ENCODE measurements at places on chromosomes 3 and 15.
A peak's percentile ranks its signal among the peaks of the same experiment; 100 is the strongest.

- no peak for DNase-seq
Measured at GRCh38 chr3:35592589-35593295, 46.6 kb upstream of the ARPP21 start.

- no peak for DNase-seq
Measured at GRCh38 chr15:27028858-27029477, 58.0 kb downstream of the GABRG3 start.

GRCh38 chr3:193794002-193794881 is 201.2 kb downstream of the OPA1 start:
- DNase-seq = no peak

- DNase-seq = no peak
Measured at GRCh38 chr3:80050826-80051601, 283.2 kb upstream of the ROBO1 start.

DNA sequence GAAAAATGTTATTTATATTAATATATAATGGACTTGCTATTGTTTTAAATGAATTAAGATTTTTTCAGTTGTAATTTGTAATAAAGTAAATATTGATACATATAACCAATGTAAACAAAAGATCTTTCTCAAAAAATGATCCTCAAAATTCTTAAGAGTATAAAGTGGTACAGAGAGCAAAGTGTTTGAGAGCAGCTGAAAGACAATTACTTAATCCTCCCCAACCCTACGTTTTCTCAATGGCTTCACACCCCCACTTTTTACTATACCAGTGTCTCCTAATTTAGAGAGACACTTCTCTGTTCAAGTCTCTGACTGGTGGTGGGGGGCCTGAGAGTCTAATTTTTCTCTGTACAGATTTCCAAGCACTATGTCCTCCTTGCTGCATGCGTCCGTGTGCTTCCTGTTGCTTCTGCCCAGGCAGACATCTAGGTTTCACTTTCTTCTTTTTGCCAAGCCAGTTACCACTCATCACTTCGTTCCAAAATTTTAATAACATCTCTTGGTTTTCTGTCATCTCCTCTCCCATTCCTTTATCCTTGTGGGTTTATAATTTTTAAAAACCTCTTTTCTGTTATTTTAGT is 276.3 kb upstream of the DNAJC19 start:
- DNase-seq = no peak

- no peak for DNase-seq
Measured at GRCh38 chr3:68210635-68211034, 556.2 kb upstream of the SUCLG2 start.

DNA sequence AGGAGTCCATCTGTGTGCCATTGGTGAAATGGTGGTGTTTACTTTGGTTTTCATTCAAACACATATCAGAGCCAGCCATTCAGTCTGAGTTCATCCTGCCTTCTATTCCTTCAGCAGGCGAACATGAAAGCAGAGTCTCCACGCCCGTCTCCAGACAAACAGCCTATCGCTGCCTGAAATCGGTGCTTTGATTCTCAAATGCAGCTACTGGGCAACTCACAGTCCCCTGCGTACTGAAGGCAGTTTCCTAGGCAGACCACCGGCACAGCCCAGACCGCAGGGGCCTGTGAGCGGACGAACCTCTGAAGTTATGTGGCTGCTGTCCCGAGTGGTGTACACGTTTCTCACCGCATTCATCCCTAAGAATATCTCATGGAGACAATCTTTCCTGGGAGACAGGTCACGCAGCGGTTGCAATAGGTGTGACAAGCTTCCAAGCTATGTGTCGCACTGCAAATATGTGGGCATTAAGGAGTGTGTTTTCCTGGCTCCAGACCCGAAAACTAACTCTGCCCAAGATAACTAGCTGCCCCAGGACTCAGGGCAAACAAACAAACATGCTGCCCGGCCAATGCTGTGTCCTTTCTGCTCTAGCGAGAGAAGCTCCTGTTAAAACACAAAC is 16.9 kb upstream of the RYR3 start:
- no peak for DNase-seq

DNA sequence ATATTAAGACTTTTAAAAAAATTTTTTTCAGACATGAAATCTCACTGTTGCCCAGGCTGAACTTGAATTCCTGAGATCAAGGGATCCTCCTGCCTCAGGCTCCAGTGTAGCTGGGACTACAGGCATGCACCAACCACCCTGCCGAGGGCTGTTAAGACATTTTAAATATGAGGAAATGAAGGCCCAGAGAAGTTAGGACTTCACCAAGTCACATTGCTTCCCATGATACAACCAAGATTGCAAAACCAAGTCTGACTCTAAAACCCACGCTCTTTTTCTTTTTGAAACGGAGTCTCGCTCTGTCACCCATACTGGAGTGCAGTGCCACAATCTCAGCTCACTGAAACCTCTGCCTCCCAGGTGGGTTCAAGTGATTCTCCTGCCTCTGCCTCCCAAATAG is 28.0 kb downstream of the PTPN9 start:
- DNase-seq = no peak

DNA sequence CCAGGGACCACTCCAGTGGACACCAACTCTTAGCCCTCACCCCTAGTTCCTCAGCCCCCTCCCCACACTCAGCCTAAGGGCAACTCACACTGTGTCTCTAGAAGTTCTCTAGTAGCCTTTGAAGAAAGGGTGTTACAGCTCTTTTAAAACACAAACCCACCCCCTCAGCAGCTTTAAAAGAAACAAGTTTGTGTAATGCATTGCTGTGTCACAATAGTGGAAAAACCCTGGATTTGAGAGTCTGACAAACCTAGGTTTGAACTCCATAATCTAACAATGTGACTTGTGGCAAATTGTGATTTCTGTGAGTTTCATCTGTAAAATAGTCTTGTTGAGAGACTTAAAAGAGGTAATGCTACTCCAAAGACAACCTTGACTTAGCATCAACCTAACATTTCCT is 54.0 kb downstream of the PLCH1 start:
- no peak for DNase-seq

GRCh38 chr3:54434756-54435155 is 312.4 kb downstream of the CACNA2D3 start:
- DNase-seq = no peak

DNA sequence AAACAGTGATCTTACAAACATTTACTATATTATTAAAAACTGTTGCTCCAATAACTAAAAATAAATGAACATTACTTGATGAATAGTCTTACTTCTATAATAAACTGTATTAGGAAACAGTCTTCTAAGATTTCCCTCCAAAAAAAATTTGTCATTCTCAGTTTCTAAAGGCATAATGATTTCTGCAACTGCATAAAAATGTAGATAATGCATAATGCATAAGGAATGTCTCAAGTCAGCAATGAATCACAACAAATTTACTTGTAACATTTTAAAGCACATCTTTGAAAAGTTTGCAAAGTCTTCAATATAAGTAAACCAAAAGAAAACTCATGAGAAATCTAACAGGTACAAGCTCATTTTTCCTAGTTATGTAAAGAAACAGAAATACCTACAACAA is 113.5 kb downstream of the VPS13C start:
- DNase-seq = no peak

- no peak for DNase-seq
Measured at GRCh38 chr3:42043099-42043813, 47.9 kb upstream of the TRAK1 start.

DNA sequence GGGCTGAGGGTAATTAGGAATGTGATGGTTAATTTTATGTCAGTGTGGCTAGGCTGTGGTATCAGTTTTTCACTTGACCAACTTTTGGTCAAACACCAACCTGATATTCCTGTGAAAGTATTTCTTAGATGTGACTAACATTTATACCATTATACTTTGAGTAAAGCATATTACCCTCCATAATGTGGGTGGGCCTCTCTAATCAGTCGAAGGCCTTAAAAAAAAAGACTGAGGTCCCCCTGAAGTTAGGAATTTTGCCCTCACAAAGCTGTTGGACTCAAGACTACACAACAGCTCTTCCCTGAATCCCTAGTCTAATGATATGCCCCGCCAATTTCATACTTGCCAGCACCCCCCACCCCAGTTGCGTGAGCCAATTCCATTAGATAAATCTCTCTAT is 12.5 kb downstream of the SLMAP start:
- no peak for DNase-seq

DNA sequence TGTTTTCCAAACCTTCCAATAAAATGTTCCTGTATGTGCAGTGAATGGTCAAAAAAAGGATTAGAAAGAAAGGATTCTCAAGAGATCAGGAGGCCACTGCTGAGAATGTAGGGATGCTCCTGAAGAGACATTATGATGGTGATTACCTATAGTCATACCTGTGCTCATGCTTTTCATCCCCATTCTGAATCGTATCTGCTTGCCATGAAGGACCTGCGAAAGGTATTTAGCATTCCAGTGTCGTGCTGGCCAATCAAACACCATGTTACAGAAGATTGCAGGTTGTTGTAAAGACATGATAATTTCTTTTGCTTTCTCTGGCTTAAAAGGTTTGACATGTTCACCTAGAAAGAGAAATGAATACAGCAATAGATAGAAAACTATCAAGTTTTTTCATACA is 16.1 kb downstream of the HSPBAP1 start:
- DNase-seq = no peak

- no peak for DNase-seq
Measured at GRCh38 chr3:10759495-10759894, 56.5 kb upstream of the SLC6A11 start.

DNA sequence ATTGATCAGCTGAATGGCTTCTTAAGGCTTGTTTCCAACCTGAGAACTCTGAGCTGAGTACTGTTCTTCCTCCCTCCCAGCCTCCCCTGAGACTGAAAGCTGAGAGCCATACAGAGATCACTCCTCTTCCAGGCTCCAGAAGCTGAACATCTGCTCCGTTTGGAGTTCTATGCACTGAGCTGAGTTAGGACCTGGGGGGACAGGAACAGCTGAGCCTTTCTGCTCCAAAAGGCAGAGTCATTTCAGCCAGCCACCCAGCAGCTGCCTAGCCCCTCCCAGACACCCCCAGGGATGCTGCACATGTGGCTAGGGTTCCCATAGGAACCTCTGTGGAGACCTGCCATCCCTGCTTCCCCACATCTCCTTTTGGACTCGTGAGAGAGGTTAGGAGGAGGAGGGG is 64.2 kb upstream of the GLCE start:
- no peak for DNase-seq

DNA sequence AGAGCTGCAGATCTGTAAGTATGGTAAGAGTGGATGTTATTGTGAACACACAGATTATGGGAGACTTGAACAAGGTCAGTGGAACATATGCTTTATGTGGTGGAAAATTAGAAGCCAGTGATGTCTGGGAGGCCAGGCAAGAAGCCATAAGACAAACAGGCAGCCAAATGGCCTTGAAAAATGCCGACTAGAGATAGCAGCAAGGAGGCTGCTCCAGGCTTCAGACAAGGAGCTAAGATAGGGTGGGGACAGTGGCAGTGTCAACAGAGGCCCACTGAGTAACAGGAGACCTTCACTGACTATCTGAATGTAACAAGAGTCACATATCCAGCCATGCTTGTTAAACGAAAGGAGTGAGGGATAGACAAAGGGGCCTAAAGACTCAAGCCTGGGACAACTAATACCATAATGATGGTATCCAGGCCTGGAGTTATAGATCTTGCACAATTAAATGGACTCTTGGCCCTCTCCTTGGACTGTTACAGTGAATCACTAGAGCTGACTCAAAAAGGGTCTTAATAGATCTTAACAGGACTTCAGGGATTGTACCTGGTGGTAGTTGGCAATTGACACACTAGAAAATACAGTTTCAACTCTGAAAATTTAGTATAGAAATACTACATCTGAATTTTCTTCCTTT is 50.6 kb downstream of the CFAP20DC start:
- no peak for DNase-seq

DNA sequence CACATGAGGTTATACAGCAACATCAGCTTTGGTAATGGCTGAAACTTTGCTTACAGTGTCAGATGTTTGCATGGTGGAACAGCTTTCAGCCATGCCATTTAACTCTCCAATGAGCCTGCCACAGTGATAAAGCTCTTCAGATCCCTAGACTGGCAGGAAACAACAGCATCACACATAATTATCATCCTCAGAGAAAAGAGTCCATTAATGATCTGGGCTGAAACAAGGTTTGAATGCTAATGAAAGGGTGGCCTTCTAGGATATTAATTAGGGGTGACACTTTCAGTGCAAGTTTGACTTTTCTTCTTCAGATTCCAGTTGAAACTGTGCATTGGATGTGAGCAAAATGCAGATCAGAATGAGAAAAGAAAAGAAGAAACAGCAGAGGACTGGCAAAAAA is 166.6 kb downstream of the IGSF11 start:
- DNase-seq = no peak

GRCh38 chr3:42556089-42556632 is 25.6 kb downstream of the SEC22C start:
- DNase-seq = no peak

GRCh38 chr15:43183270-43183669 is 1.9 kb upstream of the CCNDBP1 start:
- DNase-seq = no peak

- peak; percentile 58 for DNase-seq
Measured at GRCh38 chr3:71542521-71543370, 40.8 kb downstream of the FOXP1 start.

DNA sequence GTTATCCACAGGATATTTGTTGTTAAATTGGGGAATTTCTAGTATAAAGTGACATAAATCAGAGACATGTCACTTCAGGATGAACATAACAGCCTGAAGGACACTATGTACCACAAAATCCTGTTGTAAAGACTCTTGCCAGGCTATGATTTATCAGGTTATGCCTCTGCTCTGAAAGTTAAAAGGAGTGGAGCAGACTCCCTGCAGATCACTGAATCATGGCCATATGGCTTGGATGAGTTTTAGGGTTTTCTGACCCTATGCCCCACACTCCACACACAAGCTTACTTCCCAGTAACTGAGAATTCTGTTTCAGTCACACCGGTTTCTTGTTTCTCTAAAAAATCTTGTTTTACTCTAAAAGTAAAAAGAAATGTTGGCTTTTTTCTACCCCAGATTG is 869.4 kb downstream of the NAALADL2 start:
- DNase-seq = no peak

- DNase-seq = no peak
Measured at GRCh38 chr15:75449585-75450306, 1.7 kb downstream of the SIN3A start.

DNA sequence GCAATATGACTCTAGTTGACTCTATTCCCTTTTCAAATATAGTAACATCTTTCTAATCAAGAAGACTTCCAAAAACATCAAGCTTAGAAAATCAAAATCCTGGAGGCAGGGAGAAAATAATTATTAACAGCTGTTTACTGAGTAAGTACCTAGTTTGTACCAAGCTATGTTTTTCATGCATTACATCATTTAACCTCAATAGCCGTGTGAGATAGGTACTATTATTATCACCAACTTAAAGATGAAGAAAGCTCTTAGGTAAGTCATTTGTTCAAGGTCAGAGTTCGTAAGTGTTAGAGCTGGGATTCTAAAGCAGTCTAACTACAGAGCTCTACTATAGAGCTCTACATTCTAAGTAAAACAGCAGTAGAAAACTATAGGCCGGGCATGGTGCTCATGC is 41.6 kb downstream of the GSK3B start:
- DNase-seq = no peak

- DNase-seq = no peak
Measured at GRCh38 chr3:62145086-62145757, 228.1 kb downstream of the FEZF2 start.

DNA sequence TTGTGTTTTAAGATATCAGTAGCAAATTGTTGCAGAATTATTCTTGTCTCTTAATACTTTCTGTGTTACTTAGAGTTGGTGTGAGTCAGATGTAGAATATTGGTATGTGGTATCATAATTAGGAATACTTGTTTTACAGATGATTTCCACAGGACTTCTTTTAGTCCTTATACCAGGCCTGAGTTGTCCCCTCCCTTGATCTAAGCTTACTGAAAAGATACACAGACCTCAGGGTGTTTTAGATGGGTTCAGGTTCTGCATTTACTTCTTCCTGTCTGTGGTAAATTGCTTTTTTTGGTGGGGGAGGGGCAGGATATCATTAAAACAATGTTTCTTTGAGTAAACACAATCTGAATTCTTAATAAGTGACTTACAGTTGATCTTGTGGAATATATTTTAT is 14.2 kb downstream of the DZIP3 start:
- DNase-seq = no peak
